ENCODE measurements at places on chromosomes 12 and 14.

- DNase-seq: no peak
Observed at GRCh38 chr12:131915000-131915689, 13.9 kb upstream of the PUS1 start.

- no peak for DNase-seq
Observed at GRCh38 chr12:94874518-94875302, 128.8 kb downstream of the NDUFA12 start.

DNA sequence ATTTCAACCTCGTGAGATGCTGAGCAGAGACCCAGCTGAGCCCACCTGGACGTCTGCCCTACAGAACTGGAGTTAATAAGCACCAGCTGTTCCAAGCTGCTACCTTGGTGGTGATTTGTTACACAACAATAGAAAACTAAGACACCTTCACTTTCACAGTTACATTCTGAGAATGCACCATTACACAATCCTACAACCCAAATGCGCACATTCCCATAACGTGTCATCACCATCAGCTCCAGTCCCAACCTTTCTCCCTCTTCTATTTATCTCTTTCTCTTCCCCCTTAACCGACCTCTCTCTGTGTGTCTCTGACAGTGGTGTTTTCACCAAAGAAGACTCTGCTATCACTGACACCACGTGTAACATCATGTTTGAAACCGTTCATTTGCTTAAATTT is 91.9 kb downstream of the TMEM132D start:
- no peak for DNase-seq

GRCh38 chr12:716506-716905 is 35.9 kb upstream of the WNK1 start:
- peak; percentile 38 for DNase-seq

GRCh38 chr12:14643251-14643650 is 53.1 kb downstream of the GUCY2C start:
- no peak for DNase-seq

- peak; percentile 8 for DNase-seq
Observed at GRCh38 chr14:59187802-59188460, 536 bp upstream of the DAAM1 start.

DNA sequence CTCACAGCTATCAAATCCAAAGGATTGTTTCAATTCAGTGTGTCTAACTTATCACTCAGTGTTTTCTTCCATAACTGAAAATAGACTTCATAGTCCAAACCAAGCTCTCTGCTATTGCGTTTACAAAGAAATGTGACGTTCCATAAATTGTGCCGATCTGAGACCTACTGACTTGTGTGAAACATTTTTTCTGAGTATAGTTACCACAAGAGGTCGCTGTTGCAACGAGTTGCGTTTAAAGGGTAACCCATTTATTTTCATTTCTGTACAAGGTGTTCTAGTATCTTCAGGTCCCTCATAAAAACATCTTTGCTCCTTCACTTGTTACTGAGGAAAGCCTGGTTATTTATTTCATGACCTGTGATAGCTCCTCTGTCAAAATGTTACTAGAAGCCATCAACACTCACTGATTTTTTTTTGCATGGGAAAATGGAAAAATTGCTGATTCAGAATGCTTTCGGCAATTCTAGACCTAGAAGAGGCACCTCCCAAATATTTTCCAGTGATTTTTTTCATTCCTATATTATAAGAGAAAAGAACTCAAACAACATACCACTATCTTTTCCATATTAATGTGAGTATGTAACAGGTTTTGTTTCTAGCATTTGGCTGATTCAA is 60.9 kb upstream of the OR4E1 start:
- DNase-seq: peak; percentile 16

- DNase-seq: no peak
Observed at GRCh38 chr14:30519961-30520360, 39.0 kb upstream of the G2E3 start.

- DNase-seq: no peak
Observed at GRCh38 chr12:71786829-71787228, 32.2 kb downstream of the RAB21 start.

DNA sequence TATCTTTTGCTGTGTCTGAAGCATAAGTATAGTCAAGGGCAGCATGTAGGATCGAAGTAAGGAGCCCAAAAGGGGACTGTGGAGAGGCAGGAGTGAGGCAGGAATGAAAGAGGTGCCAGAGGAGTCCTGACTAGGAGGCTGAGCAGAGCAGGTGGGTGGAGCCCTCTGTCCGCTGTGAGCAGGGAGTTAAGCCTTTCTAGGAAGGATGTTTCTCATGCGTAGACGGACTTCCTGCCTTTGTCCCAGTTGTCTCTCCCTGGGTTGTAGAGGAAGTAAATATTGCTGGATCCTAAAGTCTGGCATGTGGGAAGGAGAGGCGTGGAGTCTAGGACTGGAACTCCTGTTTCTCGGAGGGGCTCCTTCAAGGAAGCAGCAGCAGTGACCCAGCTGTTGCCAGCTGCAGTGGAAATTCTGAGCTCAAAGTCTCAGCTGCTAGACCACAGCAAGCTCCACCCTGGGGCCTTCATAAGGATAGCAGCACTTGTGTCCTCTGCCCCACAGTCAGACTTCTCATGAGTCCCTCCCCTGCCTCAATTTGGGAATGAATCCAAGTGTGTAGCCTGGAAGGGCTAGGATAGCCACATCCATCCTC is 44.0 kb downstream of the RBMS2 start:
- peak; percentile 18 for DNase-seq

DNA sequence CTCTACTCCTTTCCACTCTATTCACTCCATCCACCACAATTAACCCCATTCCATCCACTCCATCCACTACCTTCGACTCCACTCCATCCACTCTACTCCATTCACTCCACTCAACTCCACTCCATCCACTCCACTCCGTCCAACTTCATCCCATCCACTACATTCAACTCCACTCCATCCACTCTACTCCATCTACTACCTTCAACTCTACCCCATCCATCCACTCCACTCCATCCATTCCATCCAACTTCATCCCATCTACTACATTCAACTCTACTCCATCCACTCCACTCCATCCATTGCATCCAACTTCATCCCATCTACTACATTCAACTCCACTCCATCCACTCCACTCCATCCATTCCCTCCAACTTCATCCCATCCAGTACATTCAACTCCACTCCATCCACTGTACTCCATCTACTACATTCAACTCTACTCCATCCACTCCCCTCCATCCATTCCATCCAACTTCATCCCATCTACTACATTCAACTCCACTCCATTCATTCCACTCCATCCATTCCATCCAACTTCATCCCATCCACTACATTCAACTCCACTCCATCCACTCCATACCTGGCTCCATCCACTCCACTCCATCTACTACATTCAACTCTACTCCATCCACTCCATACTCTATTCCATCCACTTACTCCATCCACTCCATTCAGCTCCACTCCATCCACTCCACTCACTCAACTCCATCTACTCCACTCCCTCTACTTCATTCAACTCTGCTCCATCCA is 16.4 kb downstream of the HNF1A start:
- DNase-seq: no peak

DNA sequence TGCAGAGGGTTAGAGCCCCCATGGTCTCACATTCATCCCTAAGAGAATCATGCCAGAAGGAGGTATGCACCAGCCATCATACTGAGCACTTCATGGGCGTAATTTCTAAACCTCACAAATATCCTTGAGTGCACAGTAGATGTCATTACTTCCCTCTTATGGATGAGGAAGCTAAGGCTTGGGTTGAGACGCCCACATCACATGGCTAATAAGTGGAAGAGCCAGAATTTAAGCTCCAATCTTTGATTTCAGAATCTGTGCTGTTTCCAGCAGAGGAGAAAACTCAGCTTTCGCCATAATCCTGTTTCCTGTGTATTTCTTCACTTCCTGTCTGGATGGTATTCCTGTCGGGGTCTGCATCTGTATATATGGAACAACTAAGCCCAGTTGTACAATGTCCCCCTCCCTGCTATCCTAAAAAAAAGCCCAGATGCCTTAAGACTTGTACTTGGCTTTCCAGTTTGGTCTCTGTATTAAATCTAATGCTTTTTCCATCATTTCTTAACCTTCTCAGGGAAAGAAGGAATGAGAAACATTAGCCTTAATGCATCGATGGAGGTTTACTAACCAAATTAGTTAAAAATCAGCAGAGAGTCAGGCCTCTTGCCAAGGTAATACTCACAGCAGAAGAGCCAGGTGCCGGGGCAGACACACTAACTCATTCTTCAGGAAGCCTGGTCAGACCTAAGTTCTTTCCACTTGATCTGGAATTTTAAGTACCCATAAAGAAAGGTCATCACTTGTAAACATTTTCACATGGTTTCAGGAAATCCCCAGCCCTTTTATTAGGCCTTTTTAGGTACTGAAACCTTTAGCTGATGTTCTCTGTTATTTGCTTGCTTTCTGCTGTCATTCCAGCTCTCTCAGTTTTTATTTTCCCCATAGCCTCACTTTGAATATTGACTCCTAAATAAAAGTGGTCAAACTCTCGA is 5.3 kb downstream of the ISCU start:
- DNase-seq: no peak

DNA sequence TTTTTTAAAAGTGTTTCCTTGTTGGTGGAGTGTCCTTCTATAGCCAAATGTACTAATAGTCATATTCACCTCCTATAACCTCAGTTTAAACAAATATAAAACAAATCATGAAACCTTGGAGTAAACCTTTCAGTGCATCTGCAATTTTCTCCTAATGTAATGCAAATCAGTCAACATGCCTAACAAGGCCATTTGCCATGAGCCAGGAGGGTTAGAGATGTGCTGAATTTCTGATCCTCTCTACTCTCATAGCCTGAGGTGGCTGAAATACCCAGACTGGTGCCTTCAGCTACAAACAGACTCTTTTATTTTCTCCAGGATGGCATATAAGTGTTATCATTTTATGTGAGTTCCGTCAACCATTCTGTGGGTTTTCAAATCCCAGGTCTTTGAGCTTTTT is 908.1 kb downstream of the GALC start:
- DNase-seq: no peak

- DNase-seq: no peak
Observed at GRCh38 chr12:124150168-124150567, 144.7 kb upstream of the RFLNA start.

GRCh38 chr12:6187948-6188793 is 12.0 kb upstream of the CD9 start:
- no peak for DNase-seq

DNA sequence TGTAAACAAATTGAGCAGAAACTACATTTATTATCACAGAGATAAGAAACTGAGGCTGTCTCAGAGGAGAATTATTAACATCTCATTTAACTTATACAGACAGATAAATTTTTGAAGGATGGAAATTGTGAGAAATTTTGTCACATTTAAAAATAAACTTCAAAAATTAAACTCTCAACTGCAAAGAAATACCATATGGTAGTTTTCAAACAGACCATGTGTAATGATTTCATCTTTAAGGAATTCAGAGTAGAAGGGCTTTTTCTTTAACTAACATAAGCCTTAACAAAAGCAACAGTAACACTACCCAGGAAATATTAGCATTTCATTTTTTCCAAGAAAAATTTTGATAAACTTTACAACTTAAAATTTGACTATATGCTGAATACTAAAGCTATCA is 26.6 kb downstream of the NUP37 start:
- no peak for DNase-seq

DNA sequence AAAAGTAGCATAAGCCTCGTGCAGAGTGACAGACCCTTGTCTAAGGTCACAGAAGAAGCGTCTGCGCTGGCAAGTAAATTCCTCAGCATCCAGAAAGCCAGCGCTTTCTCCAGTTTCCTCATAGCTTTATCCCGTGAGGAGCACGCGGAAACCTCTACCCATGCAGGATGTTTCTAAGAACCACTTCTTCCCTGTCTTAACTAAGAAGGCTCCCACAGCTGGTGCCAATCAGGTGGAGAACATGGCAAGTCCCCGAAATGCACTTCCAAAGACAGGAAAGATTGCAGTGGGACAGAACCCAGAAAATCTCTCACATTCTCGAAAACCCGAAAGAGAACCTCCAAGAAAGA is 968 bp upstream of the ARID4A start:
- no peak for DNase-seq

- no peak for DNase-seq
Observed at GRCh38 chr14:99718031-99718810, 34.1 kb downstream of the CYP46A1 start.

- DNase-seq: no peak
Observed at GRCh38 chr12:106080041-106080790, 58.5 kb downstream of the NUAK1 start.

- DNase-seq: peak; percentile 15
Observed at GRCh38 chr12:127677537-127678131, 589.3 kb upstream of the TMEM132C start.

DNA sequence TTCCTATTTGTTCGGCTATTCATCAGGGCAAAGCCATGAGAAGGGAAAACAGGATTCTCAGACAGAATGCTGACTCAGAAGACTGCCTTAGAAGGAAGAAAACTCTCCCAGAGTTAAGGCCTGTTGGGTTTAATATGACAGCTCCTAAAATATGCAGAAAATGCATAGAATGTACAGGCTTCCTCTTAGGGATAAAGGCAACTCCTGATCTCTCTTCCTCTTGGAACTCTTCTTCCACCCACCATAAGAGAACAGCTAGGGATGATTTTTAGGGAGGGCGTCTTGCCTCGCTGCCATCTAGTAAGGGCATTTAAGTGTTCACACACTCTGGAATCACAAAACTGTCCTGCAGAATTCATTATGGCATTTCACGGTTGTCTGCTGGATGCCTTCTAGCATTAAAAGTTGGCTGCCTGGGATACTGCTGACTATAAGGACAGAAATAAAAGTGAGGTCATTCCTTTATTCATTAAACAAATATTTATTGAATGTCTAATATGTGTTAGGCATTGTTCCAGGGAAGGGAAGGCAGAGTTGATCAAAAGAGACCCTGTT is 73.7 kb downstream of the DCAF5 start:
- DNase-seq: no peak

DNA sequence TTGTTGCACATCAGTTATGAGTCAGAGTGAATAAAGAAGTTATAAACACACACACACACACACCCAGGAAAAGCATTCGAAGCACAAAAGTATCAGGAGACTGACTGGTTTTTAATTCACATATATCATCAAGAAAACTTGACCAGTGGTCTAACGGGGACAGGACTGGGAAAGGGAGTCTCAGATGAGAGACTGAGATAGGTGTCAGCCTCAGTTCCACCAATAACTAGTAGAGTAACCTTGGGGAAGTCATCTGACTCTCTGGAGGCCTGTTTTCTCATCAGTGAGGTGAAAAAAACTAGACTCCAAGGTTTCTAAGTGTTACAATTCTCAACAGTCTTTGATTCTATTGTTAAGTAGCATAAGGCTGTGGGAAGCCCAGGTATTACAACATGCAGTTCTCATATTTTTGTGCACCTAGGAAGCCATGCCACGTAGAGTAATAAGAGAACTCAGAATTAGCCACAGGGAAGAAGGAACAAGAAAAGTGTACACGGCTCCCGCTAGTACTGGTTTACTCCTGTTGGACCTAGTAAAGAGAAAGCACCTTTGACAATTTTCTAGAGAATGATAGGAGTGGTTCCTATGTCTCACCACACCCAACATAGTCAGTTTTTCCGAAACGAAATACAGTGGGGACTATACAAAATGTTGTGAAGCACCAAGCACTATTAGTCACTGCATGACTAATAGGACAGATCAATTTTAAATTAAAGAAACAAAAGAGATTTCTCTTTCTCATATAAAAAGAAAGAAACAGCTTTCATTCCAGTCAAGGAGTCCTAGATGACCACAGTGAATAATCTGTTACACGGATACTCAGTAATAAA is 5.0 kb downstream of the PPTC7 start:
- DNase-seq: peak; percentile 17
